ENCODE measurements at places on chromosomes 2 and 18.

DNA sequence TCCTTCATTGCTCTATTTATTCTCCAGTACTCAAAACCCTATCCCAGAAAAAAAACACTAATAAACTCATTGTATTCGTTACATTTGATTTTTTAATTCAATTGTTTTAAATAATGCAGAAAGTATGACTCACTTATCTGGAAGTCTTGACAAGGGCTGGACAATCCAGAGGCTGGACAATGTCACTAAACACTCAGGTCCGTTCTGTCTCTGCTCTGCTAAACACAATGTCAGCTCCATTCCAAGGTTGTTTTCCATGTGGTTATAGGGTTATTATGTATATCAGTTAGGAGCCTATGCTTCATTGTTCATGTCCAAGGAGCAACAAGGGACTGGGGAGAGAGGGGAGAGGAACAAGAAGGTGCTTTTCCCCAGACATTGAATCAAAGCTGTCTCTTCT is 125.5 kb downstream of the IRS1 start:
- DNase-seq = no peak

DNA sequence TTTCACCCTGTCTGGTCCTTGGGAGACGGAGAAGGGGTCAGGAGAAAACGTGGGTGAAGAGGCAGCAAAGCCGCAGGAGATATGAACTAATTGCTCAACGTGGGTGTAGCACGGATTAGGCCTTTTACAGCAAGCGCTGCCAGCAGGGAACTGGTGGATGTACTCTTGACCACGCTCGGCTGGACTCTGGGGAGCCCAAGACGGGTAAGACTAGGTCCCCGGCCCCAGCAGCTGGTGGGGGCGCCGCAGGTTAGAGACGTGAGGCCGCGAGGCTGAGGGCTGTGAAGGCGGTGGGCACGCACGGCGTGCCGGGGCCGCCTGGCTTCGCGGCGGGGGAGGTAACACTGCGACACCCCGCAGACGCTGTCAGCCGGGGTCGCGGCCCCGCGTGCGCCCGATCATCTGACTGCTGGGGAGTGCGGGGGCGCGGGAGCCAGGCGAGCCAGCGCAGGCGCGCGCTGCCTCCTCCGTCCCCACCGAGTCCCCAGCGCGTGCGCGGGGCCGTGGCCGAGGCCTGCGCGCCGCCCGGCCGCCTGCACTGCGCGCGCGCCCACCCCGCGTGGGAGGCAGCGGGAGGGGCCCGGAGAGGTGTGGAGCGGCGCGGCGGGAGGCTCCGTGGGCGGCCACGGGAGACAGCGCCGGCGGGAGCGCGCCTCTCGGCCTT is at the start of gene CLIP4:
CLIP4 (plus strand) TSS at position 470 of the 664 bp plus-strand sequence. CDS start 5,974 bp downstream, outside the sequence.
- no peak for DNase-seq

- DNase-seq = no peak
These were observed 167.0 kb upstream of the TPO start for GRCh38 chr2:1246239-1246638.

DNA sequence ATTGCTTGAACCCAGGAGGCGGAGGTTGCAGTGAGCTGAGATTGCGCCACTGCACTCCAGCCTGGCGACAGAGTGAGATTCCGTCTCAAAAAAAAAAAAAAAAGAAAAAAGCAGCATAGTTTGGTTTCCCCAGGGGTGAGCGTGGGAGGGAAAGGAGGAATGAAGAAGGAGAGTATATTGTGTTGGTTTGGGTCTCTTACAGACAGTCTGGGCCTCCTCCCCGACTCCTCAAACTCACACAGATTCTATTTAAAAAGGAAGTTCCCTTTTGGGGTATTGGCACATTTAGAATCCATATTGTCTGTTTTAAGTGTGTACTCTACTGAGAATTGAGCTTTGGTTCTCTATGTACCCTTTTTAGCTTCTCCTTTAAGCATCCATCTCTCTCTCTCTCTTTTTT is 27.4 kb upstream of the SLC20A1 start:
- no peak for DNase-seq

GRCh38 chr2:71930049-71930681 is 217.5 kb downstream of the CYP26B1 start:
- DNase-seq = no peak

- DNase-seq = no peak
These were observed 68.1 kb upstream of the PELI1 start for GRCh38 chr2:64212346-64212745.

- DNase-seq = no peak
These were observed 185.0 kb downstream of the LTBP1 start for GRCh38 chr2:33131749-33132148.

- DNase-seq = no peak
These were observed 958.5 kb downstream of the DPP10 start for GRCh38 chr2:115400940-115401339.

GRCh38 chr2:48048476-48049171 is 142.3 kb upstream of the FBXO11 start:
- no peak for DNase-seq

GRCh38 chr2:96159084-96159830 is 14.0 kb upstream of the DUSP2 start:
- no peak for DNase-seq

GRCh38 chr2:139704606-139705005 is 924.4 kb upstream of the NXPH2 start:
- DNase-seq = no peak

DNA sequence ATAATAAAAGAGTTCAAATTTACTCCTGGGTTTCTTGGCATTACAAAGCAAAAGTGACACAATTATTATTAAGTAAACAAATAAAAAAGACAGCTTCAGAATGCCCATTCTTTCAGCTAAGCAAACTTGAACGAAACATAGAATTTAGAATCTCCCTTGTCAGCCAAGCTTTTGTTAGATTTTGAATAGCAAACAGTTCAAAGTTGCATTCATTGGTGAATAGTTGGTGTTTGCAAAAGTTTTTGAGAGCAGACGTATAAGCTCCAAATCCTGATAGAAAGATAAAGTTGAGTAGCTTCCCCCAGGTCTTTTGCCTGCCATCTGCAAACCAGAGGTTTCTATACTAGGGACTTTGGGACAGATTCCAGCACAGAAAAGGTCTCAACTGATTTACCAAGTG is 434.3 kb upstream of the TNP1 start:
- DNase-seq = no peak

DNA sequence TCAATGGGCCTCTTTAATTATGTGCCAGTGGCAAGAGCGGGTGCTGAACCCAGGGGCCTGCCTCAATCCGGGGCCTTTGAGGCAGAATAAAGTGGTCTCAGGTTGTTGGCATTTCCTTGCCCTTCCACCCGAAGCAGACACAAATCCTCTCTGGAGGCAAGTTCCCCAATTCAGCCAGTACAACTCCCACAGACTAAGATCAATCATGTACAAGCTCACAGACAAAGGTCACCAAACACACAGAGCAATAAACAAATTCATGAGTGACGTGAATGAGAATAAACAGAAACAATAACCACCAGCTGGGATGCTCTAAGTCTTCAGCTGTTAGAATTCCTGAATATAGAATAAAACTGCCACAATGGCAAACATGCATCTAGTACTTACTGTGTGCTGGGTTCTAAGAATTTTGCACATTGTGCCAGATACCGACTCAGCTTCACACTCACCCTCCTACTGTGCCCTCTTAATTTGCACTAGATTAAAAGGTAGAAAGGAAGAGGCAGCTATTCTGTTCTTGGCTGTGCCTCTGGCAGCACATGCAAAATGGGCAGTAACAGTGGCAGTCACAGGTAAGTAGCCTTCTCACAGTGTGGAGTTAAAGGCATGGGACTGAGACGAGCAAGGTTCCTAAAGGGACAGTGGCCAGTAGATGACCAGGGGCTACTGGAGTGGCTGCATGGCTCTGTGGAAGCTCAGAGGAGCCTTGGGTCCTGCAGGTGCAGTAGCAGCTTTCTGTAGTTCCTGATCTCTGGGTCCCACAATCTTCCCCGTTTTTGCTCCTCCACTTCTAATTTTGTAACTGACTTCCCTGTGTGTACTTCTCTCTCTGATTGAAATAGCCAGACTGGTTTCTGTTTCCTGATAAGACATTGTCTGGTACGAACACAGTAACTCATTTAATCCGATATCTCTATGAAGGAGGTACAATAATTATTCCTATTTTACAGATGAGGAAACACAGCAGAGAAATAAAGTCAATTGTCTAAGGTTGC is 34.6 kb upstream of the IL1B start:
- DNase-seq = no peak

DNA sequence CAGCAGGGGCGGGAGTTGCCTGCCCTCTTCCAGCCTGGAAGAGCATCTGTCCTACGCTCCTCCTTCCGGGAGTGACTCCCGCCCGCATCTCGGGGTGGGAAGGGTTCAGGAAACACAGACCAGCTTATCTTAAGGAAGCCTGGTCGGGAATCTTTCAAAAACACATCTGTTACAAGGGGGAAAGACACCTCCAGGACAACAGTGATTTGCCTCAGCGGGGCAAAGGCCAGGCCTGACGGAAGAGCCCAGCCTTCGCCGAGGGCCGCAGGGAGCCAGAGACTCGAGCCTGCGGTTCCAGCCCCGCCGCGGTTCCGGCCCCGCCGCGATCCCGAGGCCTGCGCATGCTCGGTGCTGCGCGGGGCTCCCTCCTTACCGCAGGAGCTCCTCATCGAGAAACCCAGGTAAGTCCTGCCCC is 38.1 kb upstream of the TGIF1 start:
- no peak for DNase-seq

GRCh38 chr18:12828116-12829051 is 55.7 kb downstream of the PTPN2 start:
- no peak for DNase-seq

- no peak for DNase-seq
These were observed 12.7 kb upstream of the DUSP2 start for GRCh38 chr2:96157649-96158553.

GRCh38 chr2:168652997-168653921 is 149.2 kb upstream of the NOSTRIN start:
- DNase-seq = no peak

DNA sequence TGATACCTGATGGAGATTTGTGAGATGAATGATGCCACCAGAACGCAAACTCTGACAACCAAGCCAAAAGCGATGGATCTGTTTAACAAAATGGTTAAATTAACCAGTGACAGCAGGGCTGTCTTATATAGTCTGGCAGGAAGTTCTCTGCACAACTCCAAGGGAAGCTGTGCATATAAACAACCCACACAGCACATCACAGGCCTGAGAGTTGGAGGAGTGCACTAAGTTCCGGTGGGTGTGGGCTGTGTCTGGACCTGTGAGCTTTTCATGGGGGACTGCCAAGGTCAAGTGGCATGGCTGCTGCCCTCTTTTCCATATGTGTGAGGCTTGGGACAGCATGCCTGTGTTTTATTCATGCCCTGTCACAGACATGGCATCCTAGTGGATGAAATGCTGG is 414.6 kb upstream of the TRIB2 start:
- DNase-seq = no peak

- DNase-seq = no peak
These were observed 125.6 kb downstream of the TSN start for GRCh38 chr2:121881038-121881437.

DNA sequence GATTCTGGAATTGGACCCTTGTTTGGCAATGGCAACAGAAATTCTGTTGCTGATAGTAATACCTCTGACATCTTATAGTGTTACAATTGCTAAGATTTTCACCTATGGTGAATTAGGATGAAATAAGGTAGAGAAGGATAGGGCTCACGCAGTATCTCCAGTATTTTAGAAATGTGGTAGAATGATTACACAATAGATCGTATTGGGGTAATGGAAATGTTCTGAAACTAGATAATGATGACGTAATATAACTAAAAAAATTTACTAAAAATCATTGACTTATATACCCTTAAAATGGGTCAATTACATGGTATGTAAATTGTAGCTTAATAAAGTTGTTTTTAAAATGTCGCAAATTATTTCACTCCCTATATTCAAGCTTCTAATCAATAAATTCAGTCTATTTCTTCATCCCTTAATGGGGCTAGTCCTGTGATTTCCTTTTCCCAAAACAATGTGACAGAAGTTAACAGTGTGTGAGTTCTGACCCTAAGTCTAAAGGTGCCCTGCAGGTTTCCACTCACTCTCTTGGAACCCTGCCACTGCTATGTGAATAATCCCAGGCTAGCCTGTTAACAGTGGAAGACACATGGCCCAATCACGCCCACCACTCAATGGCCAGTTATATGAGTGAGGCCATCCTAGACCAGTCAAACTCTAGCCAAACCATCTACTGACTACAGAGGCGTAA is 31.2 kb downstream of the USP37 start:
- DNase-seq = no peak

- no peak for DNase-seq
These were observed 1361.8 kb upstream of the DDX18 start for GRCh38 chr2:116452651-116453050.

GRCh38 chr2:121088251-121089165 is 196.5 kb downstream of the TFCP2L1 start:
- no peak for DNase-seq

- no peak for DNase-seq
These were observed 107.2 kb upstream of the UGP2 start for GRCh38 chr2:63734510-63734909.

DNA sequence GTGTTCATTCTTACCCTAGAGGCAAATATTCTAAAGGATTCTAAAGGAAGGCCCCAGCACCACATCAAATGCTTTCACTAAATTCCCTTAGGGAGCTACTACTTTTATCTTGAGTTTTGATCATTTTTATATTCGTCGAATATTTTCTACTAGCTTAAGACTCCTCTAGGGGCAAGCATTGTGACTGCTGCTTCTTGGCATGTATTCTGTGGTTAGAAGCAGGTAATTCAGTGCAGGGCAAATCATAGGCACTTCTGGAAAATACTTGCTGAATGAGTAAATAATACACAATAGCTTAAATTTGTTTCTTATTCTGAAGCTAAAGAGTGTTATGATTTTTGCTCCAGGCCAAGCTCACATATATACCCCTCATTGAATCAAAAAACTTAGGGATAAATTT is 136.4 kb downstream of the LRP2 start:
- no peak for DNase-seq

- DNase-seq = no peak
These were observed 536 bp downstream of the VPS54 start for GRCh38 chr2:64018701-64019082.

DNA sequence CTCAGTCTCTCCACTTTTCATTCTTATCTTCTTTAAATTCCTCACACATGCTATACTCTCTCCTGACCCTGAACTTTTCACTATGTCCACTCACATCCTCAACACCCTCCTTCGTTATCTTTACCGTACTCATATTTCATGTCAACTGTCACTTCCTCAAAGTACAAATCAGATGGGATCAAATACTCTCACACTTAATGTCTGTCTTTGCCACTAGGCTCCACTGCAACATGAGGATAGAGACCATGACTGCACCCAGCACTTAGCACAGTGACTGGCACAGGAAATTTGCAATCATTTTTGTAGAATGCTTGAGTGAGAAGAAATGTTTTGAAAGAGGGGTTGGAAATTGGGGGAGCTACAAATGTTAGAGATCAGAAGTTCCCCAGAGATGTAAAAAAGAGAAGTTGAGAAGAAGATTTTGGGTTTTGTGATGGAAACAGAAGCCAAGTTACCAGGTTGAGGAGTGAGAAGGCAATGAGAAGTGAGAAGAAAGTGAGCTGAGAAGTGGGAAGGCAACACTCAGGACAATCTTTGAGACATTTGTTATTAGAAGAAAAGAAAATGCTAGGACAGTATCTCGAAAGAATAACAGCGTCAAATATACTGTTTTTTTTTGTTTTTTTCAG is 87.0 kb downstream of the CCDC141 start:
- DNase-seq = no peak

- DNase-seq = no peak
These were observed 175.1 kb downstream of the PTPRM start for GRCh38 chr18:7742224-7742623.

All from epithelial cell of prostate (primary cell).